ENCODE measurements at places on chromosomes 13 and 19.

- no peak overlapping the region for H3K27ac ChIP-seq
- H3K4me3 ChIP-seq: no peak overlapping the region
- no peak for DNase-seq
- H3K36me3 ChIP-seq: no peaks in the 10 kb centered on the region
- H3K4me1 ChIP-seq: no peaks in the 10 kb centered on the region
These were observed 545.4 kb downstream of the SUCLA2 start for GRCh38 chr13:47455626-47456025.

- no peak for DNase-seq
- H3K4me1 ChIP-seq: peaks cover 3% of the 10 kb centered on the region
- H3K27ac ChIP-seq: no peak overlapping the region
- H3K27me3 ChIP-seq: no peaks in the 10 kb centered on the region
These were observed 11.5 kb downstream of the FLT1 start for GRCh38 chr13:28483313-28483931.

- peak overlapping the region; percentile 89 for H3K27ac ChIP-seq
- no peaks in the 10 kb centered on the region for H3K27me3 ChIP-seq
- peaks cover 16% of the 10 kb centered on the region for H3K36me3 ChIP-seq
- peaks cover 79% of the 10 kb centered on the region for H3K4me1 ChIP-seq
These were observed 5.4 kb upstream of the CDC37 start for GRCh38 chr19:10408511-10409283.

DNA sequence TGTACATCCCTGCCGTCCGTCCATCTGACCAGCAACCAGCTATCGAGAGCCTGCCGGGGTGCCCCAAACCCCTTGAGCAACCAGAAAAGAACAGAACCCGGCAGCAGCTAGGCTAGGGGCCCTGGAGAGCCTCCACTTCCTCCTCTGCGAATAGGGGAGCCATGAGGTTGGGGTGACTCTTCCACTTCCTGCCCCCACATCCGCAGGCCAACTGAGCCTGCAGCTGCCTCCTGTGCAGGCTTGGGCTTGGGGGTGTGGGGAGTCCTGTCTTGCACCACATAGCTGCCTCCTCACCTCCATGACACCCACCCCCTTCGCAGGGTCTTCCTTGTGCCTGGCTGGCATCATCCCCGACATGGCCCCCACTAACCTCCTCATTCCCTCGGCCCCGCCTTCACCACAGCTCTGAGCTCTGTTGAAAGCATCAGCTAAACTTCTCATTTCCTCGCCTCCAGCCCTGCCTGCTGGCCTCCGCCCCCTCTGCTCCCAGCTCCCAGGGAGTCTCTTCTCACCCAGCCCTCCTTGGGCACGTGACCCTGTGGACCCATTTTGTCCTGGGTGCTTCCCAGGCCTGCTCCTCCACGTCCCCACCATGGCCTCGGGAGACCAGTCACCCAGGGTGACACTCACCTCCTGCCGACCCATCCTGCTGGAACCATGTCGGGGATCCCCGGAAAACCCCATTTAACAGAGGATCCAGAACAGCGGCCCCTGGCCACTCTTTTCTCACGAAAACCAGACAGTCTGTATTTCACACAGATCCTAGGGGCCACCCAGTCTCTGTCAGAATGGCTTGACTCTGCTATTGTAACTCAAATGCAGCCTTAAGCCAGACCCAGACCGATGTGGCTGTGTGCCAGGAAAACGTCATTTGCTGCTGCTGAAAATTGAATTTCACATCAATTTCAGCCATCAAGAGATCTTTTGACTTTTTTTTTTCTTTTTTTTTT lies 50.4 kb downstream of the MYO9B start:
- peaks cover 46% of the 10 kb centered on the region for H3K4me1 ChIP-seq
- peak; percentile 94 for DNase-seq
- peak overlapping the region; percentile 99 for H3K27ac ChIP-seq
- peaks cover 19% of the 10 kb centered on the region for H3K36me3 ChIP-seq
- no peaks in the 10 kb centered on the region for H3K27me3 ChIP-seq

GRCh38 chr13:21338639-21339278 lies 120.3 kb downstream of the ZDHHC20 start:
- H3K4me1 ChIP-seq: peaks cover 15% of the 10 kb centered on the region
- no peaks in the 10 kb centered on the region for H3K27me3 ChIP-seq
- H3K36me3 ChIP-seq: peaks cover 4% of the 10 kb centered on the region
- H3K27ac ChIP-seq: no peak overlapping the region

GRCh38 chr19:13411899-13412298 lies 94.4 kb downstream of the CACNA1A start:
- no peak overlapping the region for H3K27ac ChIP-seq
- no peak overlapping the region for H3K4me3 ChIP-seq
- H3K36me3 ChIP-seq: no peaks in the 10 kb centered on the region
